Lower leg skin (tissue), 4 donors: ENCODE measurements at places on chromosomes 2 and 18. TPM values are rescaled to one million over a fixed set of nuclear protein-coding genes. Genes with fewer than 3 reads are reported as not detected.

DNA sequence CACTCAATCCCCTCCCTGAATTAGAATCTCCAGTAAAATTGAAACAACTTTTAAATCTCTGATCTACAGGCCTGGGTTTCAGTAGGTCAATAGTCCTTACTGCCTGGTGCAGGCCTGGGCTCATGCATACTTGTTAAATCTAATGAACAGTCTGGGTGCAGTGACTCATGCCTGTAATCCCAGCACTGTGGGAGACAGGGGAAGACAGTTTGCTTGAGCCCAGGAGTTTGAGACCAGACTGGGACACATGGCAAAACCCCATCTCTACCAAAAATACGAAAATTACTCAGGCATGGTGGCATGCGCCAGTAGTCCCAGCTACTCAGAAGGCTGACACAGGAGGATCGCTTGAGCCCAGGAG, 94.7 kb upstream of the SP3 start:
- DNase-seq = no peak

DNA sequence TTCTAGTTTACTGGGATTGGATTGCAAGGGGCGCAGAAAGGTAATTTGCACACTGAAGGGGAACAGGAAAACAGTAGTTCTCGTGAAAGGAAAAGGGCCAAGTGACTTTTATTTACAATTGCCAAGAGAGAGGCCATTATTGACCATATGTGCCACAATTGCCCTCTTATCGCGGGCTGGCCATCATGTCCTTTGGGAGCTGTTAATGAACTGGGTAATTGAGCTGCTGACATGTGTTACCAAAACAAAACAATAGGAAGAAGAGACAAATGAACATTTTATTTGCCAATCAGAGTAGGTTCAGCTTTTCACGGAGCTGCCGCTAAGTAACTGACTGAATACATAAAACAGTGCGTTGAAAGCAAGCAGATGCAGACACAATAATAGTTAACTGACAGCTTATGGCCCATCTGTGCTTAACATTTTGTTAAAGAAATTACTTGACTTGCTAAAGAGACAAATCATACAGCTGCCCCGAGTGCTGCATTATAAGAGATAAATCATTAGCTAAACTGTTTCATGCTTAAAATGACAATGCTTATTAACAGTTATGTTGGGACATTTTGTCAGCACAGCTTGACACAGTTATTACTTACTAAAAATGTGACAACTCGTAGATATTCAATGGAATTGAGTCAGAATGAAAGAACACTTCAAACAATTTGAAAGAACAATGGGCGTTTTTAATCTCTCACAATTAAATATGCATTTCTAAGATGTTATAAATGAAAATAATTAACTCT, 57.5 kb downstream of the PAX3 start:
- no peak for DNase-seq

The SNTG2 gene
- 1.4 TPM for total RNA-seq

DNA sequence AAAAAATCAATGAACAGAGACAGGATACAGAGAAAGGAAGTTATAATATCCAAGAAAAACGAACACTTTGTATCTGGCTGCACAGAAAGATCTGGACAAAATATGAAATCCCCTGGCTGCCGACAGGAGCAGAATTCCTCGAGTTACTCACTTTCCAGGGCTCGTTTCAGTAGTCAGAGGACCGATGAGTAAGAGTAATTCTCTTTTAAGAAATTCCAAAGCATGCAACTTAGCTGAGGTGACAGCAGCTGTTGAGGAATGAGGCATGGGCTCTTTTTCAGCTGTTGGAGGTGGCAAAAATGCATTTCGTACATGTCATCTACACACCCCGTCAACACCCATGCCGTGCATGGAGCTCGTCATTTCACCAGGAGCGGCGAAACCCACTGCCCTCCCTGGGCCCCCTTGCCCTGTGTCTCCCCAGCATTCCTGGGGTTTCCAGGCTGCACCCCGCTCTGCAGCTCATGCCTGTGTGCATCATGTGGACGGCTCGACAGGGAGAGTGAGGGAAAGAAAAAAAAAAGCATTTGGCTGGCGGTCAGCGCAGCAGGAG, 210.8 kb upstream of the SMIM21 start:
- DNase-seq = no peak
